Stimulated activated CD4-positive, alpha-beta T cell treated with anti-CD3 and anti-CD28 coated beads, Interleukin-4, amount 100 ng/mL, for 48 hours (primary cell): ENCODE measurements at places on chromosomes 6 and 20.

DNA sequence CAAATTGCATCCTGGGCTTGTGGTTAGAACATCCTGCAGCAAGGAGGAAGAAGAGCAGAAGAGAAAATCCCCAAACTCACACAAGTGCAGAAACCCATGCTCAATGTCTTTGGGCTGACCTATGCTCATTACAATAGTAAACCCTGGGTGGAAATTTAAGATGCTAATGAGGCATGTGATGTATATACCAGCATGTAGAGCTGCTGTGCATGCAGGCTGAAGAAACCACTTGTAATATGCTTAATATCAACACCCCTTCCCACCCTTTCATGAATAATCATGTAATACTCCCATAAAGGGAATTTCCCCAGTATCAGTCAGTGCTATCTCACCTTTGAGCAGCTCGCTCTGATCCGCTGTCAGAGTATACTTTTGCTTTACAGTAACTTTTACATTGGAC, 90.0 kb upstream of the GRIK2 start:
- no peak for DNase-seq

DNA sequence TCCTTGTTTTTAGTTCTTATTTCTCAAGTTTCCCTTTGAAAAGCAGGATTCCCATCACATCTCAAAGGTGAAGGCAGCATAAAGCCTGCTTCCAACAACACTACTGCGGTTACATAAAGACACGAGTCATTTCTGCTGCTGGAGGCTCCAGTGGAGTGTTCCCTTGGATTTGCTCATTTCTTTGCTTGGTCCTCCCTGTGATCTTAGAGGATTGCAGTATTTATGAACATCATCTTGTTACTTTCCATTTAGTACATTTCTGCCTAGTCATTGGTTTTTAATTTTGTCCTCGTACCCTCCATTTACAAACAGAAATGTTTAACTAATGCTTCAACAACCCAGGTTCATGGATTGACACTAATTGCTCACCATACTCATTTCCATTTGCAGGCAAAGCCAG, 298.8 kb downstream of the ZNF217 start:
- DNase-seq: no peak

GRCh38 chr20:38321959-38322598, 18.1 kb downstream of the BPI start:
- no peak for DNase-seq

DNA sequence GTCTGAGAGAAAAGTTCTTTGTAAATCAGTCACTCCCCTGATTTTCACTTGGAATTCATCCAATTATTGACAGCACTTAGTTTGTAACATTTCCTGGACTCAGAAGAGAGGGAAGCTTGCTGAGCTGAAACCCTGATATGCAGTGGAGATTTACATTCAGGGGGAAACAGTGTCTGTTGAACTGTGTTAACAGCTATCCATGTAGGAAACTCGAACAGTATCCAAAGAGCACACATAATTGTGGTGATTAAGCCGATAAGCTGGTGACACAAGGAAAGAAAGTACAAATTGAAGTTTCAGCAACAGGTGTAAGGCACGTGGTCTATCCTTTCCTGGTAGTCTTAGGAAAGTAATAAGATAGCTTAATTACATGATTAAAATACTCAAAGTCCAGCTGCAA, 78.1 kb upstream of the FLRT3 start:
- no peak for DNase-seq

- no peak for DNase-seq
These were observed 50.3 kb downstream of the OLIG3 start for GRCh38 chr6:137443901-137444300.

DNA sequence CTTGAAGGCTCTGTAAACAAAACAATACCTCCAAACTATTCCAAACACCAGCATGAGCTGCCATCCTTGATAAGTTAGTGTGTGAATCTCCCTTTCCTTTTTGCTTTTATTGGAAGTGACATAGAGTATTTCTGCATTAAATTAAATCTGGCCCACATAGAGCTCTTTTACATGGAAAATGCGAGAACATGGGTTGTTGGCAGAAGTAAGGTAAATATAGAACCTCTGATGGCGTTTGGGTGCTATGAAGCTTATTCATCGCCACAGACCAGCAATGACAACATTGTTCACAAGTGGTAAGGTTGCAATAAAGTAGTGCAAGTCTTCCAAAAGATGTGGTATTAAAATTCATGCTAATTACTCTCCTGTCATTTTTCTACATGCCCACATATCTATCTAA, 445.8 kb upstream of the JAG1 start:
- DNase-seq: no peak

DNA sequence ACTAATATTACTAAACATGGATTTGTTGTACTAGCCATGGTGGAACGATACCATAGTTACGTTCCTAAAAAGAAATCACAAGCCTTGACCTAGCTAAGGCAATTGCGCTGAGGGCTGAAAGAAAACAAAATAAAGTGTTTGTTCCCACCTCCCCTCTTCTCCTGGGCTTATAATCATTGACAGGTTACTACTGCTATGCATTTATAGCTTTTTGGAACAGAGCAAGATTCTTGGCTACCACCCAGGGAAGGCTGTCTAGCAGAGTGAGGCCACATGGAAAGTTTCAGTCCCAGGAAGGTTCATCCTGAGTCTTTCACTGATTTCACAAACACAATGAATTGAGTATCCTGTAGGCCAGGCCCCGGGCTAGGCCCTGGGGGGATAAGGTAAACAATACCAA, 84.6 kb downstream of the TMEM170B start:
- DNase-seq: no peak

DNA sequence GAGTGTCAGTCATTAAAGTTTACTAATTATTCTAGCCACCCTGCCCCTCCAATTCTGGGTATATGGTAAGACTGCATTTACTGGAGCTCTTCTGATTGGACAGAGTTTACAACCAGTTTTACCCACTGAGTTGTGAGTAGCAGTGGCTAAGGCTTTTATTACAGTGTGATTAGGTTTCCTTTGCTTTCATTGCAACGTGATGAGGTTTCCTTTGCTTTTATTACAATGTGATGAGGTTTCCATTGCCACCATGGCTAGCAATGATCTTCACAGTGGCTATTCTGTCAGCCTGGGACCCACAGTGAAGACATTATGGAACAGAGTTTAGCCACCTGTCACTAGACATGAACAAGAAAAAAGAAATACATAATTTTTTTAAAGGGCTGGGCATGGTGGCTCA, 710.2 kb upstream of the FLRT3 start:
- DNase-seq: no peak

GRCh38 chr6:155450240-155450581, 5.4 kb downstream of the NOX3 start:
- no peak for DNase-seq

DNA sequence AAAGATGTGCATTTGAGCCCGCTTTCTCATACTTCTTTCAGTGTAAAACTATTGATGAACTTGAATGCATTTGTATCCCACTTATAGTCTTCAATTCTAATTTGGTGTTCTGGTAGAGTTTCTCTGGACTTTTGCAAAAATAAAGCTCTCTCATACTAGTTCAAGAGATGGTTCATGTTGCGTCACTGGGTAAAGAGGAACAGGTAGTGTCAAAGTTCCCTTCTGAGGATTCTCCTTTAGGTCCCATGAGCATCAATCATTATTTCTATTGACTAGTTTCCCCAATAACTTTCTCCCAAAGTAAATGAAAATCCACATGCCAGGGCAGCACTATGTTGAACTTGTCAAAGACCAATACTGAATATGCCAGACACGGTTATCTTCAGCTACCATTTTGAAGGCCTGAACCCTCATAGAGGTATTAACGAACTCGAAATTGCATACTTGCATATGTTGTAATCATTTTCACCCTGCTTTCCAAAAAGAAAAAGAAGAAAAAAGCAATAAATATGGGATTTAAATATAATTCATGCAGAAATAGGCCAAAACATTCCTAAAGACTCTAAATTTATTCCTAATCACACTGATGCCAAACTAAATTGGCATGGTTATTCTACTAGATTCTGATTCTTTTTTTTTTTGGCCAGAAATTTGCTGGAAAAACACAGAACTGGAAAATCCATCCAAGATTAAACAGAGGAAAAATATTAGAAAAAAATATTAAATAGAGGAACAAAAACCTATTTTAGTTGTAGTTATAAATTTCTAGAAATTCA, 84.5 kb downstream of the SGK1 start:
- DNase-seq: no peak

GRCh38 chr6:3389390-3390167, 67.3 kb downstream of the SLC22A23 start:
- DNase-seq: no peak

GRCh38 chr6:57173056-57173885, 1.1 kb downstream of the BAG2 start:
- peak; percentile 6 for DNase-seq

DNA sequence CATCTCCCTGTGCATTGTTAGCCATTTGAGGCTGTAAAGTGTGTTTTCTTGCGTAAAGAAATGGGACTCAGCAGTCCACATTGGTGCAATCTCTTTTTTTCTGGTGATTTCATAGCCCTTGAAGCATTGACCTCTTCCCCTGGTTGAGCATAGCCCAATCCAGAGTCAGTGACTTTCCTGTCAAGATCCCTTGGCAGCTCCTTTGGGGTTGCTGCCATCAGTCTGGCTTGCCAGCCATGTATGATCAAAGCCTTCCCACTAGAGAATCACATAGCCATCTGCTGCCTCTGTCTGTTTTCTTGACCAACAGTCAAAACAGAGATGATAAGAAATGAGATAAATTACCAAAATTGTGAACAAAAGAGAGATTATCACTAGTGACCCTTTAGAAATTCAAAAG, 19.6 kb downstream of the HLA-A start:
- DNase-seq: no peak
